LHCN-M2 (cell line): ENCODE measurements at places on chromosomes 1 and 21. TPM values are rescaled to one million over a fixed set of nuclear protein-coding genes. Genes with fewer than 3 reads are reported as not detected.

DNA sequence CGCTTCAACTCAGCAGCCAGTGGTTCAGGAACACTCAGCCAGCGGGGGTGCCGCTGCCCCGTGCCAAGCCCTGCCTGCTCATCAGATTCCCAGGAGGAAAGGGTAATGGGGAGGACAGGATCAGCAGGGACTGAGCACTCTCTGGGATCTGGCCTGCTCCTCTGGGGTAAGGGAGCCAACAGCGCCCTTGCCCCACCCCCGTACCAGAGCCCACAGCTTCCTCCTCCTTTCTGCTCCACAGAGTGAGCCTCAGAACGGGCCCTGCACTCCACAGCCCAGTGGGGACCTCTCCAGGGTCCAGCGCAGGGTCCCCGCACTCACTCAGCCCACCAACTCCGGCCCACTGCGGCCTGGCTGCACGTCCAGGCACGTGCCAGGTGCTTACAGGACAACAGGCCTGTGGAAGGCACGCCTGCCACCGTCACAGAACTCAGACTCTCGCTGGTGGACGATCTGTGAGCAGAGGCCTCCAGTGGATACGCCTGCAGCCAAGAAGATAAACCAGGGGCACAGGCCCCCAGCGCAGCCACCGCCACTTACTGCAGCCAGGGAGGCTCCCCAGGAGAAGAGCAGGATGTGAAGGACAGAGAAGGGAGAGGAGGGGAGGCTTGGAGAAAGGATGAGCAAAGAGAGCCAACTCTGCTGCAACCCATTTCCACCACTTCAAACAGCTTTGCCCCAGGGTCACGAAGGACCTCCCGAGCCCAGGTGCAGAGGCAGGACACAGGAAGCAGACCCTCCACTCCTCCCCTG lies 2.1 kb downstream of the MEGF6 start:
- DNase-seq, result no peak

DNA sequence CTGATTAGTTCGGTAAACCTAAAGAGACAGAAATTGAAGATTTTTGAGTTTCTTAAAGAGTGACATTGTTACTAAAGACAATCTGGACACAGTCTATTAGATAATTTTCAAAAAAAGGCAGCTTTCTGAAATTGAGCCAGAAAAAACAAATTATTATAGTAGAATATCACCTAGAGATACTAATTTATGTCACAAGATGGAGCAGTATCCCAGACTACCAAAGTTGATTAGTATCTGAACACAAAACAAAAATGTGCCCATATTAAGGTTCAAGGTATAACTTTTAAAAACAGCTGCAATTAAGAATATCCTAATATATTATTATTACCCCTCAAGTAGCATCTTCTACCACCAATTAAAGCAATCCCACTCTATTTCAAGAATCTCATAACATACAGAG lies 40.5 kb upstream of the SYT2 start:
- DNase-seq, result no peak

DNA sequence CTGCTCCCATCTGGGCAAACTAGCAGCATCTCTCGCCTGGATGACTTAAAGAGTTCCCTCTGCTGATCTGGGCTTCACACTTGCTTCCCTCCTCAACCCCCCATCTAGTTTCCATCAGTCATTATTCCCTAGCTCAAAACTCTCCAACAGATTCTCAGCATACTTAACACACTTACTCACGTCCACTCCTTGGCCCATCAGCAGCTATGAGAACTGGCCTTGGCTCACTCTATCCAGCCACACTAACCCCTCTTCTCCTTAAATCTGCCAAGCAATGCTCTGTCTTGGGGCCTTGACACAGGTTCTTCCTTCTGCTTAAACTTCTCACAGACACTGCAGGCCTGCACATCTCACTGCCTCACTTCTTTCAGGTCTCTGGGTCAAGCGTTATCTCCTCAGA lies 41.6 kb downstream of the GNG12 start:
- DNase-seq, result peak; percentile 91

- DNase-seq, result peak; percentile 30
Measured at GRCh38 chr1:7940745-7941436, at the start of gene TNFRSF9. Gene TNFRSF9, minus strand, starts transcription at chr1:7940839. Its CDS starts 845 bp downstream, at chr1:7939994.

DNA sequence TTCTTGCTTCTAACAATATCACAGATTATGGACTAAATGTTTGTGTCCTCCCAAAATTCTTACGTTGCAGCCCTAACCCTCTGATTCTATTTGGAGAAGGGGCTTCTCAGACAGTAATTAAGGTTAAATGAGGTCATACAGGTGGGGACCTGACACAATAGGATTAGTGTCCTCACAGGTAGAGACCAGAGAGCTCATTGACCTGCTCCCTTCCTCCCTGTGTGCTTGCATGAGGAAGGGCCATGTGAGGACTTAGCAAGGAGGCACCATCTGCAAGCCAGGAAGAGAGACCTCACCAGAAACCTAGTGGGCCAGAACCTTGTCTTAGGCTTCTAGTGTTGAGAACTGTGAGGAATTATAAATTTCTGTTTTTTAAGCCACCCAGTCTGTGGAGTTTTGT lies 322.6 kb downstream of the SMYD3 start:
- no peak for DNase-seq

GRCh38 chr1:29800522-29800956 lies 564.2 kb downstream of the PTPRU start:
- no peak for DNase-seq

DNA sequence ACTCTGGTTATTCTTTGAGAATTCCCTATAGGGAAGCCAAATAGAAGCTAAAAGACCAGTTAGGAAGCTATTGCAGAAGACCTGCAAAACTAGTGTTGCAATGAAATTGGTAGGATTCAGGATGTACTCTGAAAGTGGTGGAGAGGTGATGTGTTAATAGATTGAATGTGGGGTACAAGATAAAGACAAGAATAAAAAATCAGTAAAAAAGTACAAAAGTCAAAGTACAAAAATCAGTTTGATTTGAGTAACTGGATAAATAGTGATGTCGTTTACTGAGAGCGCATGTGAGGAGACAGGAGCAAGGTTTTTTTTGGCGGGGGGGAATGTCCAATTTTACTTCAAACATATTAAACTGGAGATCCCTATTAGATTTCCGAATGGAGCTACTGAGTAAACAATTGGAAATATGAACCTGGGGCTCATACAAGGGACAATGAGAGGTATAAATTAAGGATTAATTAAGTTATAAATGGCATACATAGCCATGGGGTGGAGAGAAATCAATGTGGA lies 2.5 kb upstream of the DCAF8 start:
- DNase-seq, result no peak

The LCE1D gene
- not detected in 2 replicates for total RNA-seq
